ENCODE measurements at places on chromosomes 5 and 9. TPM values are rescaled to one million over a fixed set of nuclear protein-coding genes. Genes with fewer than 3 reads are reported as not detected.

DNA sequence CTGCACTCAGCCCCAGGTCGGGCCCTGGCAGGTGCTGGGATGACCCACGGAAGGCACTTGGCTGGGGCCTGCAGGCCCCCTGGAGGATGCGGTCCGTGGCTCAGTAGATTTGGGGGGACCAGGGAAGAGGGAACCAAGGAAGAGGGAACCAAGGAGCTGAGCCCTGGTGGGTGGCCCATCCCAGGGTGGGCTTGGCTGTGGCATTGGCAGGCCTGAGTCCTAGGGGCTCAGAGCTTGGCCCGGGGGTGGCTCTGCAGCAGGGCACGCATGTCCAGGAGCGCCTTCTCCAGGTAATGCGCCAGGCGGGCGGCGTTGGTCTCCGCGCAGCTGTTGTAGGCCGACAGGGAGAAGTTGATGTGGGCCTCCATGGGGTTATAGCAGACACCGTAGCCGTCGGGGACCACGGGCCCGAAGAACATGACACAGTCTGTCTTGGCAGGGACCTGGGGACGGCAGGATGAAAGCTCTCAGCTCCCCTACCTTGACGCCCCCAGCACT lies 14.3 kb downstream of the DOLPP1 start:
- no peak for DNase-seq

DNA sequence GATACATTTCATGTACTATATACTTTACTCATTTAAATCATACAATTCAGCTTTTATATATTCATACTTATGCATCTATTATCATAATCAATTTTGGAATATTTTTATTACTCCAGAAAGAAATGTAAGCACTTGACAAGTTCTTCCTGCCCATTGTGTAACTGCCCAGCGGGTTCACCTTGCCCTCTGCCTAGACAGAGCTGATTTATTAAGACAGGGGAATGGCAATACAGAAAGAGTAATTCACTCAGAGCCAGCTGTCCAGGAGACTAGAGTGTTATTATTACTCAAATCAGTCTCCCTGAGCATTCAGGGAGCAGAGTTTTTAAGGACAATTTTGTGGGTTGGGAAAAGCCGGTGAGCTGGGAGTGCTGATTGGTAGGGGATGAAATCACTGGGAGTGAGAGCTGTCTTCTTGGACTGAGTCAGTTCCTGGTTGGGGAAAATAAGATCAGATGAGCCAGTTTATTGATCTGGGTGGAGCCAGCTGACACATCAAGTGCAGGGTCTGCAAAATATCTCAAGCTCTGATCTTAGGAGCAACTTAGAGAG lies 16.1 kb upstream of the SPIN1 start:
- DNase-seq: no peak

DNA sequence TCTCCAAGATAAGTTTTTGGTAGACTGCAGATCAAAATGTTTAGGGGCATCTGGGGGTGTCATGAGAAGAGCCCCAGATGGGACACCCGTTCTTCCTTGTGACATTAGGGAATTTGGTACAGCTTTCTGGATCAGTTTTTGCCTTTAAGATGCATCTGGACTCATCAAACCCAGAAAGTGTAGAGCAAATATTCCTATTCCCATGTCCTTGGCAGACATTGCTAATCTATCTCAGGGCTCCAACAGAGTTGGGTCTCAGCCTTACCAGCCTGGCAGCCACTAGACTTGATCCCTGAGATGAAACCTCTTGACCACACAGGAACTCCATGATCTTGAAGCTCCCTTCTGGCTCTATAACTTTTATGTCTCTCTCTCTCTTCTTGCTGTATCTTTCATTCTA lies 35.6 kb downstream of the ERGIC1 start:
- no peak for DNase-seq

- no peak for DNase-seq
Observed at GRCh38 chr5:136375920-136376319, 10.6 kb upstream of the TRPC7 start.

The PCDHA7 gene
- 1.1 TPM for total RNA-seq

- DNase-seq: no peak
Observed at GRCh38 chr5:15452030-15452429, 48.0 kb upstream of the FBXL7 start.

- DNase-seq: no peak
Observed at GRCh38 chr5:25448646-25449045, 803.9 kb upstream of the CDH10 start.

GRCh38 chr9:98641695-98642094 lies 67.0 kb downstream of the GABBR2 start:
- DNase-seq: no peak

GRCh38 chr5:37851305-37851704 lies 11.5 kb upstream of the GDNF start:
- DNase-seq: no peak

The SARDH gene
- total RNA-seq: 4.6 TPM

DNA sequence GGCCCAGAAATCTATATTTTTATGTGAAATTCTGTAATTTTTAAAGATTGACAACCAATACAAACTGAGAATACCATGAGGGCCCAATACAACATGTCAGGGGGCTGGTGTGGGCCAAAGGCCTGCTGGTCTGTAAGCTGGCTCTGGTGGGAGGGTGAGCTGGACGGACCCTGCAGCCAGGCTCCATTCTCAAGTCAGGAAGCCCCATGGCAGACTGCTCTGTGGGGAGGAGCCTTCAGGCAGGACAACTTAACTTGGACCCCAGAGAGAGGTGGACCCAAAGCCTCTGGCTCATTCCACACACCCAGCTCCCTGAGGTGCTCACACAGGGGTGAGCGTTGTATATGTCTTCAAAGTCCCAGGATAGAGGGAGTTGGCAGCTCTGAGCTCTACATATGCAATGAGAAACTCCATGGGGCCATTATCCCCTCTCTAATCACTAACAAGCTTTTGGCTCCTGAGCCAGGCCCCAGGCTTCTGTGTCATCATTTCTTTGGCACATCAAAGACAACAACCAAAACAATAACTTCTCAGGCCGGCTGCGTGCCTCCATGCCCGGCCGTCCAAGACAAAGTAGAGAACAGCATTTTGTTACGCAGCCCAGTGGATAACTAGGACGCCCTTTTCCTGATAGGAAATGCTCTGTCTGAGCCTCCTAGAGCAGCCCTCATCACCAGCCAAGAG lies 6.4 kb downstream of the SEPTIN8 start:
- DNase-seq: peak; percentile 21

DNA sequence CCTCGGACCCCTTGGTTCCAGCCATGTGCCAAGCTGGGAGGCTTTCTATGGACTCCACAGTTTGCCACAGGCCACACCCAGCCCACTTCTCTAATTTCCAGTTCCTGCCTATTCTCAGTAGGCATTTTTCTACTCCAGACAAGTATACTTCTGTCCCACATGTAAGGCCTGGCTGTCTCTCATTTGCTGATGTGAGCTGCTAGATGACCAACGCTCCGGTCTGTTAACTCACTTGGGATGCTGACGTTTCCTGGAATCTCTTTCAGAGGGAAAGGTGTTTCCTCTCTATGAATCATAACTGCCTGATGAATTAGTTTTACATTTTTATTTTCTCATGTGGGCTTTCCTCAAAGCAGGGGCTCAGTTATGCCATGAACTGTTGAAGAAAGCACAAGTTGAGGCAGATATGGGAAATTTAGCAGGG lies 36.3 kb downstream of the ERGIC1 start:
- DNase-seq: no peak

The ZMAT2 gene
- total RNA-seq: 51.4 TPM

The GOLGA2 gene
- total RNA-seq: 79.7 TPM

DNA sequence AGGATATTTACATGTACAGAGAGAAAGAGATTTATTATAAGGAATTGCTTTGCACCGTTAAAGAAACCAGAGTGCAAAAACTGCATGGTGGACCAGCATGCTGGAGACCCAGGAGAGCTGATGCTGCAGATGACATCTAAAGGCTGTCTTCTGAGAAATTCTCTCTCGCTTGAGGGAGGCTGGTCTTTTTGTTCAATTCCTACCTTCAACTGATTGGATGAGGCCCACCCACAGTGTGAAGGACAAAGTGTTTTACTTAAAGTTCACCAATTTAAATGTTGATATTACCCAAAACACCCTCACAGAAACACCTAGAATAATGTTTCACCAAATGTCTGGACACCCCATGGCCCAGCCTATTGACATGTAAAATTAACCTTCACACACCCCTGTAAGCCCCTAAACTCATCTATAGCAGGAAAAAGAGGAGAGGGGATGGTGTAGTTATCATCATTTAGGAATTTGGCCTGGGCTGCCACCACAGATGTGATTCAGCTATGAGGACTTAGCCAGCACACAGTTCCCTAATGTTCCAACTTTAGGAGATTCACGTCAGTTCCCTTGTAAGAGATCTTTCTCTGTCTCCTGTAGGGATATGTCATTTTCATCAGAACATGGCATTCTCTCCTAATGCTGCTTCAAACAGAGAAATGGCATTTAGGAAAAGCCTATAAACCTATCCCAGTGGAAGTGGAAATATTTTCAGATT lies 358.2 kb upstream of the TLE4 start:
- DNase-seq: no peak

- DNase-seq: no peak
Observed at GRCh38 chr5:72815580-72816283, 729 bp upstream of the TNPO1 start.

The NR6A1 gene
- total RNA-seq: 3.5 TPM

The IL9 gene
- not detected for total RNA-seq

- peak; percentile 95 for DNase-seq
Observed at GRCh38 chr9:129613520-129614175, 7.3 kb downstream of the C9orf50 start.

The PPP2R2B gene
- 4.0 TPM for total RNA-seq

The CCNI2 gene
- total RNA-seq: 3.4 TPM

DNA sequence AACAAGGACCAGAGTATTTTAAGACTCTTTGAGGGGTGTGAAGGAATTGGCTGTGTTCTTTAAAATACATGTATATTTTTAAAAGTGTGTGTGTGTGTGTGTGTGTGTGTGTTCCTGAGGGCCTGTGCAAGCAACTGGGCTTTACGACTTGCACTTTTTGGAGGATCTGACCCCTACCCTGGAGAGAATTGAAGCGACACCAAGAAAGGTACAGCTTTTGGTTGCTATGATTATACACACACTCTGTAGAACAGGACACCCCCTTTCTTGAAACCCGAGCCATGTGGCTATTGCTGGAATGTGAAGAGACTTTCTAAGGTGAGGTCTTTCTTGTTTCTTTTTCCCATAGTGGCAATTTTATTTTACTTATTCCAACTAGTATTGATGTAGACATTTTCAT lies 988 bp downstream of the SHISAL2B start:
- no peak for DNase-seq

The REEP2 gene
- 1.9 TPM for total RNA-seq

All from kidney (tissue), 22 donors.